ENCODE measurements at places on chromosomes 6 and 20. TPM values are rescaled to one million over a fixed set of nuclear protein-coding genes. Genes with fewer than 3 reads are reported as not detected.
A peak's percentile ranks its signal among the peaks of the same experiment; 100 is the strongest.

ANGPT4 gene
- not detected for total RNA-seq

MLN gene
- total RNA-seq = not detected

RTN4IP1 gene
- 4.2 TPM for total RNA-seq

SLC22A2 gene
- not detected for total RNA-seq

SHLD1 gene
- 2.6 TPM for total RNA-seq

RBPJL gene
- not detected for total RNA-seq

CLPSL1 gene
- total RNA-seq = not detected

RSPH9 gene
- total RNA-seq = not detected

- H3K27me3 ChIP-seq = no peaks in the 10 kb centered on the region
- peak; percentile 70 for DNase-seq
- no peak overlapping the region for H3K4me3 ChIP-seq
These were observed 25.5 kb downstream of the RNF144B start for GRCh38 chr6:18412644-18413043.

- H3K36me3 ChIP-seq = peaks cover 53% of the 10 kb centered on the region
- no peaks in the 10 kb centered on the region for H3K4me1 ChIP-seq
- no peaks in the 10 kb centered on the region for H3K27me3 ChIP-seq
These were observed 30.1 kb downstream of the CASP8AP2 start for GRCh38 chr6:89859744-89860143.

DNA sequence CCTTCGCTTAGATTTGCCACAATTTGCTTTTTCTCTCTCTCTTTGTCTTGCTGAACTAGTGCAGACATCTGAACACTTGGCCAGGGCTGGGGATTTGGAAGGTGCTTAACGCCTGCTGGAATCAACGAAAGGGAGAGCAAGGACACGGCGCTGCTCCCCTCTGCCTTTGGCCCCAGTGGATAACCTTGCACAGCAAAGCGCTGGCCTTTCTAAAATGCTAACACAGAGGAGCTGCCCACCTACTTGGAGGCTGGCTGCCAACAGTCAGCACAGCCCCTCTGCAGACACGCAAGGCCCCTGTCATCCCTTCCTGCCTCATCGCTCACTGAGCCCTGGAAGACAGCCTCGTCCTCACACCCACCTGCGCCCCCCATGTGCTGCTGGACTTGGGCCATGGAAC lies 37.5 kb downstream of the C20orf203 start:
- H3K4me1 ChIP-seq = no peaks in the 10 kb centered on the region
- no peak overlapping the region for H3K27ac ChIP-seq
- H3K4me3 ChIP-seq = no peak overlapping the region
- H3K27me3 ChIP-seq = no peaks in the 10 kb centered on the region
- H3K36me3 ChIP-seq = no peaks in the 10 kb centered on the region

- H3K27me3 ChIP-seq = no peaks in the 10 kb centered on the region
- no peaks in the 10 kb centered on the region for H3K36me3 ChIP-seq
- H3K27ac ChIP-seq = no peak overlapping the region
- H3K4me1 ChIP-seq = 0 out of 2 replicates have a peak, but pooled peaks cover 13% of the 10 kb centered on the region
- H3K4me3 ChIP-seq = no peak overlapping the region
- peak; percentile 46 for DNase-seq
These were observed 23.5 kb downstream of the PTCHD4 start for GRCh38 chr6:48087448-48087847.

- H3K27me3 ChIP-seq = no peaks in the 10 kb centered on the region
- H3K36me3 ChIP-seq = no peaks in the 10 kb centered on the region
- H3K27ac ChIP-seq = no peak overlapping the region
- DNase-seq = no peak
- no peak overlapping the region for H3K4me3 ChIP-seq
- no peaks in the 10 kb centered on the region for H3K4me1 ChIP-seq
These were observed 524.5 kb downstream of the BMP2 start for GRCh38 chr20:7291946-7292345.

GRCh38 chr20:37144856-37145404 lies 34.2 kb upstream of the RPN2 start:
- H3K27ac ChIP-seq = no peak overlapping the region
- H3K36me3 ChIP-seq = no peaks in the 10 kb centered on the region
- no peaks in the 10 kb centered on the region for H3K27me3 ChIP-seq
- H3K4me3 ChIP-seq = no peak overlapping the region
- no peak for DNase-seq

DNA sequence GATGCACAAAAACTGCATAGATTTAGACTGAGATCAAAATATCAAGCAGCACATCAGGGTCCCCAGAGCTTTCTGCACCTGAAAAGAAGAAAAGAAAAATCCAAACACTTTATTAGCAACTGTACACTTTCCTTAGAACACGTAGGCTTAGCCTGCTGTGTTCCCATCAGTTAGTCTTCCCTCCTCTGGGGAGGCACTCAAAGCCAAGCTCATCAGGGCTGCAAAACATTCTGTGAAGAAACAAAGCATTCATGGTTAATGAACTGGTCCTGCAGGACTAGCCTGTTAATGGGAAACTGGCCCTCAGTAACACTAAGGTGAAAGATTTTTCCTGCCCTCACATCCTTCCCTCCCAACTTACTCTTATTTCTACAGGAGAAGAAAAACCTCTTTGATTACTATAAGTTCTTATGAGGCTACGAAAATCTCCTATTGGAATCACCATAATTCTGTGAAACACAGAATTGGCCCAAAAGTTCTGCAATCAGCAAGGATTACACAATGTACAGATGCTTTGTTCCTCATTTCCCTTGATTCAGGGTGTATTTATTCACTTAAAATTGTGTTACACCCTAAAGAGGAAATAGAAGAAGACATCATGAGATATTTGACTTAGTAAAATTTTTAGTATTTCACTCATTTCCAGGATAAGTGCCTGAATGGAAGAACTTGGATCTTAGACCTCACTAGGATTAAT lies 901.0 kb upstream of the MAP3K7 start:
- H3K4me1 ChIP-seq = no peaks in the 10 kb centered on the region
- DNase-seq = no peak
- H3K36me3 ChIP-seq = no peaks in the 10 kb centered on the region

DNA sequence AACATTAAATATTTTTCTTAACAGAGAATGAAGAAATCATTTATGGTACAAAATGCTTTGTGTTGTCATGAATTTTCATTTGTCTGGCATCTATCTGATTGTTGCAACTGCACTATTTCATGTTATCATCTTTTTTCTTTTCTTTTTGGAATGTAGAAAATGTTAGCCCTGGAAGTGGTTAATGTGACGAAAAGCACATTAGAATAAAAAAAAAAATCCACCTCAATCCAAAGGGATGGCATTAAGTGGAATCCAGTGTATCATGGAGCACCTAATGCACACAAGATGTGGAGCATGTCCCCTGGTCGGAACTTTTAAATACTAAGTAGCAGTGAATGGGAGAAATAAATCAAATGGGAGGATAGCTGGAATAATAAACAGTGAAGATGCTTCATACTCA lies 172.9 kb upstream of the MCHR2 start:
- H3K4me1 ChIP-seq = peaks cover 8% of the 10 kb centered on the region
- no peaks in the 10 kb centered on the region for H3K36me3 ChIP-seq
- H3K4me3 ChIP-seq = no peak overlapping the region
- H3K27ac ChIP-seq = no peak overlapping the region
- DNase-seq = no peak
- H3K27me3 ChIP-seq = no peaks in the 10 kb centered on the region

- H3K4me1 ChIP-seq = no peaks in the 10 kb centered on the region
- no peak for DNase-seq
- H3K4me3 ChIP-seq = no peak overlapping the region
- no peak overlapping the region for H3K27ac ChIP-seq
These were observed 147.7 kb downstream of the BTBD9 start for GRCh38 chr6:38492031-38492430.

- H3K27ac ChIP-seq = no peak overlapping the region
- no peaks in the 10 kb centered on the region for H3K27me3 ChIP-seq
- no peak for DNase-seq
These were observed 1005.6 kb upstream of the FLRT3 start for GRCh38 chr20:15342991-15343523.

DNA sequence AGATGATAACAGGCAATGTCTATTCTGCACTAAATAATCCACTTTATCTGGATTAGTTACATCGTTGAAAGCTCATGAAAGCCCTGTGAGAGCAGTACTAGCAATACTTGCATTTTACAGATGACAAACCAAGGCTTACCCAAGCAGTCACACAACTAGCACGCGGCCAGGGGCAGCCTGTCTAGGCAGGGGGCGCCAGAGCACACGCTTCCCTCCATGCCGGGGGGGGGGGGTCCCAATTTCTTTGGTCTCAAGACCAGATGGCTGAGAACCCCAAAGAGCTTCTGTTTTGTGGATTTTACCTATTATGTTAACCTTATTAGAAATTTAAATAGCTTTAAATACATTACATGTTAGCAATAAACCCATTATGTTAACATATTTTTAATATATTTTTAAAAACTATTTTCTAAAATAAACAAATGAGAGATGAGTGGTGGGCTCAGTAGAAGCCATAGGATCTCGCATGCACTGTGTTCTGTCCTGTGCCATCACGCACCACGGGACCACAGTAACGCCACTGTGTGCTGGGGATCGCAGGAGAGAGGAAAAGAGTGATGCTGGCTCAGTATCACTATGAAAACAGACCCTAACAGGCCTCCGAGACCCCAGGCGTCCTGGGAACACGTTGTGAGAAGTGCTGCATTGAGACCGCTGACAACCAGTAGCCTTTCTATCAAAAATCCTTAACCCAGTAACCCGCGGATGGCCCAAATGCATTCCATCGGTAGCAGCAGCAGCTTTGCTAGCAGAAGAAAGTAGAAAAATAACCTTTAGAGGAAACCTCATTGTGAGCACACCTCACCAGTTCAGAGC lies 5.3 kb upstream of the PRR18 start:
- H3K4me3 ChIP-seq = no peak overlapping the region
- H3K4me1 ChIP-seq = no peaks in the 10 kb centered on the region

- H3K4me3 ChIP-seq = no peak overlapping the region
- H3K36me3 ChIP-seq = 0 out of 2 replicates have a peak, but pooled peaks cover 13% of the 10 kb centered on the region
- no peaks in the 10 kb centered on the region for H3K27me3 ChIP-seq
- no peak overlapping the region for H3K27ac ChIP-seq
These were observed 43.6 kb downstream of the AFDN start for GRCh38 chr6:167870321-167870720.

DNA sequence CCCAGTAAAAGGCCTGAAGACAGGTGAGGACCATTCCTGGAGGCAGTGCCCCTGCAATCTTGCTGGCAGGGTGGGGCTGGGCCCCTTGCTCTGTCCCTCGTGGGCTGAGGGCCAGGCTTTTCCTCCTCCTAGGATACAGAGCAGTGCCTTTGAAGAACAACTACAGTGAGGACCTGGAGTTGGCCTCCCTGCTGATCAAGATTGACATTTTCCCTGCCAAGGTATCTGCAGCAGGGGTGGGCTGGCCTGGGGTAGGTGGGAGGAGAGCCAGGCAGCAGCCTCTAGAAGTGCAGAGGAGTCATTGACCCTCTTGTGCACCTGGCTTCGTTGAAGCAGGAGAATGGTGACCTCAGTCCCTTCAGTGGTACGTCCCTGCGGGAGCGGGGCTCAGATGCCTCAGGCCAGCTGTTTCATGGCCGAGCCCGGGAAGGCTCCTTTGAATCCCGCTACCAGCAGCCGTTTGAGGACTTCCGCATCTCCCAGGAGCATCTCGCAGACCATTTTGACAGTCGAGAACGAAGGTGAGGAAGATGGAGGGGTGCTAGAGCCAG lies 36.5 kb downstream of the PLCG1 start:
- no peaks in the 10 kb centered on the region for H3K36me3 ChIP-seq
- H3K4me1 ChIP-seq = peaks cover 42% of the 10 kb centered on the region
- H3K27me3 ChIP-seq = no peaks in the 10 kb centered on the region
- no peak overlapping the region for H3K4me3 ChIP-seq
- H3K27ac ChIP-seq = no peak overlapping the region

DNA sequence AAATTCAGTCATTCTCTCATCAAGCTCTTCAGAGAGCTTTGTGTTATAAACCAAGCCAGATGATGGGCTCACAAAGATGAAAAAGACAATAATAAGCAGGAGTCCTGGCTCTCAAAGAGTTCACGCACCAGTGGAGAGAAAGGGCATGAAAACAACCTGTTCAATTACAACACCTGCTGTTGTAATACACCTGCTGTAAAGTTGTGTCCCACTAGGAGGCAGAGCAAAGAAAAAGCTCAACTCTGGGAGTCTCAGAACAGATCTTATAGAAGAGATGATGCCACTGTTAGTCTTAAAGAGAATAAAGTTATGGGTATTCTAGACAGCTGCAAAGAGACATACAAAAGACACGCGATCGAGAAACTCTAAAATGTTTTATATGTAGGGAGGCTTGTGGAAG lies 100.6 kb downstream of the DCDC2 start:
- no peak for DNase-seq
- H3K27me3 ChIP-seq = no peaks in the 10 kb centered on the region
- no peaks in the 10 kb centered on the region for H3K4me1 ChIP-seq
- H3K27ac ChIP-seq = no peak overlapping the region
- H3K36me3 ChIP-seq = no peaks in the 10 kb centered on the region

DNA sequence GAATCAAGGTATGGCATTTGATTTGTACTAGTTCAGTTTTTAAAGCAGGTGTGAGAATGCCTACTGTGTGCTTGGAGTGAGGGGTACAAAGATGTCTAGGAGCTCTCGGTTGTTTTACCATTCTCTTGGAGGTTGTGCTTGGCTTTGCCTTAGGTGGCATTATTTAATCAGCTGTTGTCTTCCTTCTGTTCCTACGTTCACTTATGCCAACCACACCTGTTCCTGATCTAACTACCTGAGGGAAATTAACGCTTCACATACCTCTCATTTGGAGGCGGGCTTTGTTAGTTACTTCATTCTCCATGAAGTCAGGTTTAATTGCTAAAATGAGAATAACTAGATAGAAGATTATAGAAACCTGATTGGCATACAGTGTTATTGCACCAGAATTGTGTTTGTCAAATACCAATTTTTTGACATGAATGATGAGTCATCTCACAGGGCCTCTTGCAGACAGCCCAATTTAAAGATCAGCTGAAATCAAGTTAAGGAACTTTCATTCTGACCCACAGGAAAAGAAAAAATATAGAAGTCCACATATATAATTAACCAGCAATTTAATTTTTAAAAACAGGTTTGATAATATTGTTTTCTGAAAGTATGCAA lies 24.8 kb upstream of the PBOV1 start:
- DNase-seq = no peak
- H3K27me3 ChIP-seq = no peaks in the 10 kb centered on the region
- no peak overlapping the region for H3K27ac ChIP-seq
- H3K4me1 ChIP-seq = no peaks in the 10 kb centered on the region
- no peak overlapping the region for H3K4me3 ChIP-seq

All from GM23248 (cell line).